ENCODE measurements at places on chromosomes 5 and 9.

- DNase-seq, result no peak
Observed at GRCh38 chr5:65022932-65023331, 254.2 kb downstream of the CWC27 start.

GRCh38 chr5:157520911-157521703 is 54.5 kb downstream of the ADAM19 start:
- DNase-seq, result no peak

- peak; percentile 55 for DNase-seq
Observed at GRCh38 chr9:137666955-137667670, 48.3 kb downstream of the EHMT1 start.

DNA sequence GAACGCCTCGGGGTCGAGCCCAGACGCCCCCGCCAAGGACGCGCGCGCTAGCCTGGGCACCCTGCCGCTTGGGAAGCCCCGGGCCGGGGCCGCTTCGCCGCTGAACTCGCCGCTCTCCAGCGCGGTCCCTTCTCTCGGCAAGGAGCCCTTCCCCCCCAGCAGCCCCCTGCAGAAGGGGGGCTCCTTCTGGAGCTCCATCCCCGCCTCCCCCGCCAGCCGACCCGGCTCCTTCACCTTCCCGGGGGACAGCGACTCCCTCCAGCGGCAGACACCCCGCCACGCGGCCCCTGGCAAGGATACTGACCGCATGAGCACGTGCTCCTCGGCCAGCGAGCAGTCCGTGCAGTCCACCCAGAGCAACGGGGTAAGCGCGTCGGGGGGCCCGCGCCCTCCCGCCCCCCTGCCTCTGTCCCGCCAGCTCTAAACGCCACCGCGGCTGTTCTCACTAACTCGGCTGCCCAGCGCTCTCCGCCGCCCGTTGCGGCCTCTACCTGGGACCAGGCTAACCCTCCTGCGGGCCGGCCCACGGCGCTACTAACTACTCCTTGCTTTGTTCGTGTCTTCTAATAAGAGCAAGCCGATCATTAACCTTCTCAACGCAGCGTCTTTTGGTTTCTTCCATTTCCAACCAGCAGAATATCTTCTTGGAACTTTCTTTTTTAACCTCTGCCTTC is 93.6 kb upstream of the OTULINL start:
- DNase-seq, result no peak

DNA sequence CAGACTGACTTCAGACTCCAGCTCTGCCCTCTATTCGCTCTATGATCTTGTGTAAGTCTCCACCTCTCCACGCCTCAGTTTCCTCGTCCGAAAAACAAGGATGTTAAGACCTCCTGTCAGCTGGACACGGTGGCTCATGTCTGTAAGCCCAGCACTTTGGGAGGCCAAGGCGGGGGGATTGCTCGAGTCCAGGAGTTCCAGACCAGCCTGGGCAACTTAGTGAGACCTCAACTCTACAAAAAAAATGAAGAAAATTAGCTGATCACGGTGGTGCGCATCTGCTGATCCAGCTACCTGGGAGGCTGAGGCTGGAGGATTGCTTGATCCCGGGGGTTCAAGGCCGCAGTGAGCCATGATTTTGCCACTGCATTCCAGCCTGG is 36.6 kb upstream of the GABRP start:
- DNase-seq, result no peak

GRCh38 chr5:34550964-34551363 is 105.2 kb upstream of the RAI14 start:
- DNase-seq, result no peak

DNA sequence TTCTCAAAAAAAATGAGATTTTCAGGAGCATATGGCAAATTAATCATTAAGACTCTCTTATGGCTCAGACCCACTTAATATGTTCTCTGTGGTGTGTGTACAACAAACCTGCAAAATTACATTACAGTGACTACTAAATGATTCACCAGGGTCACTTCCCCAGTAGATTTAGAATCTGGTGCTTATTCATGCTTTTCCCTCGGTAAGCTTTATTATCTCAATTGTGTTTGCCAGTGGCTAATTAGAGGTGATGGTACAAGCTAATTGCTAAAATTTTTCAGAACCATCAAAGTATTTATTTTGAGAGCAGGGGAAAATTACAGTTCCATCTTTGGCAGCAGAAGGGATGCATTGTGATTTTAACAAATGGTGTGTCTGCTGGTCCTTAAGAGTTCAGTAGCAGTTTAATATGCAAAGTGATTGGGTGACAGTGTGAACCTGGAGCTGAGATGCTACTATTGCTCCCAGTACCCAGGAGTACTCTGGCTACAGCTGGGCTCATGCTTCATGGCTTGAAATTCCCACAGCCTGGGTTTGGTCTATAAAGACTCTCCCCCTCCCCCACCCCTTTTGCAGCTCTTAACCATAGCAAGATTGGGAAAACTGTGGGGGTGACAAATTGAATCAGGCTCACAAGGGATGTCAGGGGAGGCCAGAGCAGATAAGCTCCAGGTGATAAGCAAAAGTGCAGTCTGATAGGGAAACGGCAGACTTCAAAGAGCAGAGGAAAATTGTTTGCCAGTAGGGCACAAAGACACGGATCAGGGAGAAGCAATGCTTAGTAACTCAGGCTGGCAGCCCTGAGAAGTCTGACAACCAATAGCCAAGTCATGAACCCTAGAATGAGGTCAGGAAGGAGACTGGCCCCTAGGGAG is 92.8 kb upstream of the RAD23B start:
- DNase-seq, result no peak

GRCh38 chr9:107587191-107587963 is 97.8 kb upstream of the KLF4 start:
- no peak for DNase-seq

DNA sequence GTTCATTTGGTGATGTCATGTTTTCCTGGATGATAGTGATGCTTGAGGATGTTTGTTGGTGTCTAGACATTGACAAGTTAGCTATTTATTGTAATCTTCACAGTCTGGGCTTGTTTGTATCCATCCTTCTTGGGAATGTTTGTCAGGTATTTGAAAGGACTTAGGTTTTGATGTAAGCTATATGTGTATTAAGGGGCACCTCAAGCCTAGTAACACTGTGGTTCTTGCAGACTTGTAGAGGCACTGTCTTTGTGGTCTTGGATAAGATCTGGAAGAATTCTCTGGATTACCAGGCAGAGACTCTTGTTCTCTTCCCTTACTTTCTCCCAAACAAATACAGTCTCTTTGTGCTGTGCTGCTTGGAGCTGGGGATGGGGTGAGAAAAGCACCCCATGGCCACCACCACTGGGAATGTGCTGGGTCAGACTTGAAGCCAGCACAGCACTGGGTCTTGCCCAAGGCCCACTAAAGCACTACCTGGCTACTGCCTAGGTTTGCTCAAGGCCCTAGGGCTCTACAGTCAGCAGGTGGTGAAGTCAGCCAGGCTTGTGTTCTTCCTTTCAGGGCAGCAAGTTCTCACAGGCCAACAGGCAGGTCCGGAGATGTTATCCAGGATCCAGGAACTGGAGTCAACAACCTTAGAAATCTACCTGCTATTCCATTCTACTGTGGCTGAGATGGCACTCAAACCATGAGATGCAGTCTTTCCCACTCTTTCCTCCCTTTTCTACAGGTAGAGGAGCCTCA is 49.3 kb upstream of the GNA14 start:
- no peak for DNase-seq

DNA sequence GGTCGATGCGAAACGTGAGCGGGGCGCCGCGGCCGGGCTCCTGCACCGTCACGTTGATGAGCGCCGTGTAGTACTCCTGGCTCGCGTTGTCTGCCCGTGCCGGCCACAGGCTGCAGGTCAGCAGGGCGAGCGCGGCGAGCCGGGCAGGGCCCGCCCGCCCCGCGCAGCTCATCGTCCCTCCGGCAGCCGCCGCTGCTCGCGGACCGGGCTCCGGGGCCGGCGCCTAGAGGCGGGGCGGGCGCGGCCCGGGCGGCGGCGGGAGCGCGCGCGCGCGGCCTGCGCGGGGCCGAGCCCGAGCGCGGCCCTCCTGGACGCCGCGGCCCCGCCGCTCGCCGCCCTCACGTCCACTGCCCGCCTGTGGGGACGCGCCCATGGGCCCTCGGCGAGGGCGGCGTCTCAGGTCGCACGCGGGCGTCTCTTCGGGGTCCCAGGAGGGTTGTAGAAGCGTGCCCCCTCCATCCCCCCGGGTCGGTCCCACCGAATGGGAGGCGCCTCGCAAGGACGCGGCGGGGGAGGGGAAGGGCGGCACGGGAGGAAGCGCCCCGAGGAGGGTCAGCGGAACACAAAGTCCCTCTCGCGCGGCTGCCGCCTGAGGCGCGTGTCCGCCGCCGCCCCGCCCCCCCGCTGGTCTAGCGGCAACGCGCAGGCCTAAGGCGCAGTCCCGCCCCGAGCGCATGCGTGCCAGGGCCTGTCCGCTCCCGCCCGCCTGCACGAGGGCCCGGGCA is at the start of gene RNF130:
Gene RNF130, minus strand, starts transcription at position 229 of the 725 bp plus-strand sequence. Its CDS starts 57 bp downstream, at position 172.
- DNase-seq, result peak; percentile 92

- peak; percentile 52 for DNase-seq
Observed at GRCh38 chr5:98927242-98927988, 1.4 kb downstream of the CHD1 start.

DNA sequence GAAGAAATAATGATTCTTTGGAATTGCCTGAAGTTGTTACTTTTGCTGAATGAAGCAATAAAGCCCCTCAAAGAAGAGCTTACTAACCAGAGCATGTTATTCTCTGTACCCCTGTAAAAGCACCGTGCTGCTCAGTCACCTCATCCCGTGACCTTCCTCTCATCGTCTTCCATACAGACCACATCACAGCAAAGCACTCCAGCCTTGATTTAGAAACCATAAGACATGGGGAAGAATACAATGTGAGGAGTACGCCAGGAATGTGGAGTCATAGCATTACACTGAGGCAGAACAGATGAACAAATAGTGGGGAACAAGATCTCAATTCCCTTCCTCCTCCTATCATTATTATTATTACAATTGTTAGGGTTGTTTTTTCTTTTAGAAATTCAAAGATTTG is 49.1 kb downstream of the ERAP1 start:
- no peak for DNase-seq

GRCh38 chr9:88391236-88391635 is 3.0 kb downstream of the SPIN1 start:
- DNase-seq, result no peak

DNA sequence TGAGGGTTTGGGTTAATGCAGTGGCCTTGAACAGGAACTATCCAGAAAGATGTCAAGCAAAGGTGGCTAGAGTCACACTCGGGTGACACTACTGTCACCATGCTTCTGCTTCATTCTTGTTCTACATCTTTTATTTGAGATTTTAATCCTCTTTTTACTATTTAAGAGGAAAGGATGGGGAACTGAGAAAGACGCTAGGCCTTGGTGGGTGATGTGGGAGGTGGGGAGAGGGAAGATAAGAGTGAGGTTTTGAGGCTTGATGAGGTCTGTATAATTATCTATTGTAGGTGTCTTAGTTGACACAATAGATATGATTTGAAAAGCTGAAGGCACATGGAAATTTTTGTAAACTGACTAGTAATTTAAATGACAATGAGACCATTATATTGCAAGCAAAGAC is 3.5 kb upstream of the BASP1 start:
- DNase-seq, result no peak

DNA sequence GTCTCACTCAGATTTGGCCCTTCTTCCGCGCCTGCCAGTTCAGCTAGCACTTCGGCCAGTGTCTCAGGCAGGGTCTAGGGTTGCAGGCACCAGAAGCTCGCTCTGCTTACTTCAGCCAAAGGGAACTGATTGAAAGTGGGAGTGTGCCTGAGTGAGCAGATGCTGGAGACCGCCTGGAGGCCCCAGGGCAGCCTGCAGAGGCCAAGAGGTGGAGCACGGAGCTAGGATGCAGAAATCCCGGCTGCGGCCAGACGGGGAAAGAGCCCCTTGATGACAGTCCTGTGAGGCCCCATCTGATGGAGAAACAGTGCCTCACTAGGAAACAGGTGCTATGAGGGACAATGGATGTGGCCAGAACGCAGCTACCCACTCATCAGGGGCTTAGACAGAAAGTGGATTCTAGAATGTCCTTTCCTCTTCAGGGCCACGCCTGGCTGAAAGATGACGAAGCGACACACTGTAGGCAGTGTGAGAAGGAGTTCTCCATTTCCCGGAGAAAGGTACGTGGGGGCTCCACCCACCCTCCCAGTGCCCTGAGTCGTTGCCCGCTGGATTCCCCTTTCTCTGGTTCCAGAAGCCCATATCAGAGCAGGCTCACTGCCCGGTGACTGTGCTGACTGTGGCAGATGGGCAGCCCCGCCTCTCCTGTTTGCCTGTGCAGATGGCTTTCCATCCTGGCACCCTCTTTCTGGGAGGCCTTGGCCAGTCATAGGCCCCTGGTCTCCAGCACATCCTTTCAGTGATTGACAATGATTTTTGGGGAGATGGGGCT is 16.1 kb downstream of the HNRNPH1 start:
- peak; percentile 10 for DNase-seq

DNA sequence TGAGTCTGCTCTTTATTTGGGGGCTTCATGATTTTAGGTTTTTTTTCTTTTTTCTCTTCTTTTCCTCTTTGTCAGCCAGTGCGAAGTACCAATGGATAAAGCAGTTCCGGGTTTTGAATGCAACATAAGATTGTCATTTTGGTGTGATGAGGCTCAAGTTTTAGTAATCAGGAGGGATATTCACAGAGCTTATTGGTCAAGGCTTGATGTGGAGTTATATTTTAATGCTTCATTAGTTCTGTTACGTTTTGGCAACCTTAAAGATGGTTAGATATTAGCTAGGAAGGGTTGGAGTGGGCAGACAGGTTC is 1.4 kb downstream of the PIK3R1 start:
- no peak for DNase-seq

DNA sequence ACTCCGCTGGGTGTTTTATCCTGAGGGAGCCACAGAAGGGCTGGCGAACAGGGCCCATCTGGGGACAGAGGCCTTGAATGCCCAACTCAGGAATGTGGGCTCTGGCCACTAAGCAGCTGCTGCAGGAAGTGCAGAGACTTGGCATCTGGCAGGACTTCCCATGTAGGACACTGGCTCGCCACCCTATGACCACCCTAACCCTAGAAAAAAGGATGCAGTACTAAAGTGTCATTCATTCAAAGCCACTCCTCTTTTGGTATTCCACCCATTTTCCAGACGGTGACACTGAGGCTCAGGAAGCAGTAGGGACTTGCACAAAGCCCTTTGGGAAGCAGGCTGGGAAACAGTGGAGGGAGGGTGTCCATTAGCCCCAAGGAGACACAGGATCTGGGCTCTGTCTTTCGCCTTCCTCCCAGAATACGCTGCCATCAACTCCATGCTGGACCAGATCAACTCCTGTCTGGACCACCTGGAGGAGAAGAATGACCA is 3.0 kb downstream of the BBLN start:
- no peak for DNase-seq

DNA sequence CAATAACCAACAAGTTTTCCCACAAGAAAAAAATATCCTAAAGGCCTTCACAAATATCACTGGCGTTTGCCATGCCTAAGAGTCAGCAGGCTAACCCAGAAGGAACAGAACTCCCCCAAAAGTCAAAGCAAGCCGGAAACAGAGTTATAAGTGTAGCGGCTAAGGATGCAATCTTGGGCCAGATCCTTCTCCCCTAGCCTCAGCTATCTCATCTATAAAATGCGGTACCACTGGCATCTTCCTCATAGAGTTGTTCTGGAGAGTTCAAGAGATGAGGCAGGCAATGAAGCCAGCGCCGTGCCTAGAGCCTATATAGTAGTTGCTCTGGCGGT is 632 bp downstream of the DPM2 start:
- no peak for DNase-seq
